ENCODE measurements at places on chromosomes 3 and 15.
A peak's percentile ranks its signal among the peaks of the same experiment; 100 is the strongest.

- DNase-seq: no peak
Observed at GRCh38 chr3:39443530-39443929, 23.9 kb upstream of the MOBP start.

DNA sequence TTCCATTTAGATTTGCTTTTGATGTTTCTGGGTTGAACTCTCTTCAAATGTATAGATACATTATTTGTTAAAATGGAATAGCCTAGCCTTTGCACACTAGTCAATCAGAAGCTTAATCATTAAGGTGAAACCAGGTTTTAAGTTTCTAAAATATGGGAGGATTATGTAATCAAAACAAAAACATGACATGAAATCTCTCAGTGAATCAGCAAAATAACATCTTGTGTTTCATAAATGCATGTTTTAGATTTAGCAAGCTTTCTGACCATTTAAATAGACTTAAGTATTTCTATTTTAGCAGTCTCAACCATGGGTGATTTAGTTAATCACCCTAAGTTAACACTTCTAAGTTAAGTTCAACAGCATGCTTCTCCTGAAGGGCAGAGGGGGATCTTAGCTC, 11.3 kb downstream of the GTF2E1 start:
- no peak for DNase-seq

GRCh38 chr3:40079847-40080240, 229.7 kb upstream of the EIF1B start:
- DNase-seq: no peak

DNA sequence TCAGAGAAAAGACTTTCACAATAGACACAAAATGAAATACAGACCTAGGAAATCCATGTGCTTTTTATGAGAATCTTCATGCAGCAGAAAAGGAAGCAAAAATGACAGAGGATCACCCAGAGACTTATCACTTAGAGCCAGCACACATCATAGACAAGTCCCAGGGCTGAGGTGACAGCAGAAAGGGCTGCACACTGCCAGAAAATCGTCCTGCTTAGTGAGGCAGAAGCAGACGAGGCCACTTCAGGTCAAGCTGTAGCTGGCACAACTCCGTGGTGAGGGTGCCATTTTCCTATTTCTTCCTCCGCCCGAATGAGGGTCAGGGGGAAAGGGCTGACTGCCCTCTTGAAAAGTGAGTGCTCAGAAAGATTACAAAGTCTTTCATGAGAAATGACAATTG, 95.9 kb upstream of the TNIK start:
- no peak for DNase-seq

DNA sequence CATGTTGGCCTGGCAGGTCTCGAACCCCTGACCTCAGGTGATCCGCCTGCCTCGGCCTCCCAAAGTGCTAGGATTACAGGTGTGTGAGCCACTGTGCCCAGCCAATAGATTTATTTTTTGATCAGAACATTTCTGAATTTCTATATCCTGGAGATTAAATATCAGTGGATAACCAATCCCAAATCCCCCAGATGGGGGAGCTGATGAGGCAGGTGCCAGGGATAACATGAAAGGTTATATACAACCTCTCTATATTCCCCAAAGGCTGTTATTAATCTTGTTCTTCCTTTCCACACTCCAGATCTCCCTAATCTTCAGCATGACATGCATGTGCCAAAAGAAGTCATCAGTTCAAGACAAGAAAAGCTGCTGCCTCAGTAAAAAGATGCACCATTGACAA, 112.3 kb downstream of the WDR76 start:
- DNase-seq: no peak

DNA sequence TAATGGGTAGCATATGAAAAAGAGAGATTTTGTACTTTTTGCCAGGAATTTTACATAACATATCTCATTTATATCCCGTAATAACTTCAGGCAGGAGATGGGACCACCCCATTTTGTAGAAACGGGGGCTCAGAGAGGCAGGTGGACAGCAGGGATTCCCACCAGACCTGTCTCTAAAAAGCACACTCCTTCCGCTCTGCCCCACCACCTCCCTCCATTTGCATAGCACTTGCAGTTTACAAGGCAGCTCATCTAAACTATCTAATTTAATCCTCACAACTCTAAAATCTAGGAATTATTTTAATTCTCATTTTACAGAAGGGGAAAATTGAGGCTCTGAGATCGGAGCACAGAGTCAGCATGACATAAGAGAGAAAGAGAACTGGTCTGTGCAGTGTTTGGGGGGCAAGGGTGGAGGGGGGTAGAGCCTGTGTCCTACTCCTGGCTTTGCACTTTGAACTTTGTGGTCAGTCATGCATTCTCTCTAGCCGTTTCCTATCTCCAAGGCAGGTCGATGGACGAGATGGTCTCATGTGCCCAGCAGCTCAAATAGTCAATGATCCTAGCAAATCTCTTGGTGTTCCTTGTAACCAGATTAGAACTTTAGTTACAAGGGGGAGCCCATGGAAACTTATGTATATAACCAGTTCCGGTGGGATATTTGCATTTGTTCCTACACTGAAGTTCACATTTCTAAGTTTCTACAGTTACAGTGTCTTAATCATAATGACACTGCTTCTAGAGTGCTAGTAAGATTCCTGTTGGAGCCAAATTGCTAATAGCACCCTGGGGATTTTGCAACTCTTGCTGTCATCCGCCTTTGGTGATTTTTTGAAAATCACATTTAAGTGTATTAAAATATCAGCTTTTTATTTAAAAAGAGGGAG, 18.6 kb downstream of the CRYGS start:
- no peak for DNase-seq

DNA sequence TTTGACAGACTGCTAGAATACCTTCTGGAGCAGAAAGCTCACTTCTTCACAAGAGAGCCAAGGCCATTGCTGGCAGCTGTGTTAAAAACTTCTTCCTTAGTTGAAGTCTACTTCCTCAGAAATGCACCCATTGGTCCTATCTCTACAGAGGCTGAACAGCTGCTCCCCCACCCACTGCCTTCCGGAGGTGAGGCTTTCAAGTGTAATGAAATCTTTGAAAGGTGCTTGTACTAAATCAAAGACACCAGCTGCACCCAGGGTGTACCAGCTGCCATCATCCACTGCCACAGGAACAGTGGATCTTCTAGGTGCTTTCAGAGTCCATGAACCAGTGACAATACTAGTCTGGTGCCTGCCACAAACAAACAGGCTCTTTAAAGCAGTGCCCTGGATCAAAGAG, 26.4 kb upstream of the HERC1 start:
- no peak for DNase-seq

DNA sequence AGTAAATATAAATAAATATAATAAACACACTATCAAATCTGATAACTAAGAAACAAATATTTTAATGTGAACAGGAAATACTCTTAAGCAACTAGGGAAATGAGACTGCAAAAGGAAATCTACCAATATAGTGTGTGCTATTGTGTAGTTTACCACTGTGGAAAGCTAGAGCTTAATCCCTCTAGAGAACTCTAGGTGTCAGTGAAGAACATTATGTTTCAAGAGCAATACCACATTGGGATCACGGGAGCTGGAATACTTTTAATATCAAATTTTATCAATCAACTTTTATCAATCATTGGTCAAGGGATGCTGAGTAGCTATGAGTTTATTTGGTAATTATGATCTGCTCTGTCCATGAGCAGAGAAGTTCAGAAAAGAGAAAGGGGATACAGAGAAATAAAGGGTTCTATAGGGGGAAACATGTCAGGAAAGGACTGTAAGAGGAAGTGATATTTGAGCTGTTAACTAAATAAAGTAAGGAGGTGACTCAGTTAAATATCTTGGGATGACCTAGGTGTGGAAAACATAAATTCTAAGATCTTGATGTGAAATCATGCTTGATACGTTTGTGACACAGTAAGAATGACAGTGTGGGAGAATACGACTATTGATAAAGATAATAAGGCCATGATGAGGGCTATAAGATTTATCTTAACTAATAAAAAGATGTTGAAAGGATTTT, 762.2 kb upstream of the ALCAM start:
- no peak for DNase-seq

- DNase-seq: no peak
Observed at GRCh38 chr3:46850468-46850779, 12.8 kb downstream of the MYL3 start.

- no peak for DNase-seq
Observed at GRCh38 chr15:39804026-39804425, 21.4 kb upstream of the FSIP1 start.

DNA sequence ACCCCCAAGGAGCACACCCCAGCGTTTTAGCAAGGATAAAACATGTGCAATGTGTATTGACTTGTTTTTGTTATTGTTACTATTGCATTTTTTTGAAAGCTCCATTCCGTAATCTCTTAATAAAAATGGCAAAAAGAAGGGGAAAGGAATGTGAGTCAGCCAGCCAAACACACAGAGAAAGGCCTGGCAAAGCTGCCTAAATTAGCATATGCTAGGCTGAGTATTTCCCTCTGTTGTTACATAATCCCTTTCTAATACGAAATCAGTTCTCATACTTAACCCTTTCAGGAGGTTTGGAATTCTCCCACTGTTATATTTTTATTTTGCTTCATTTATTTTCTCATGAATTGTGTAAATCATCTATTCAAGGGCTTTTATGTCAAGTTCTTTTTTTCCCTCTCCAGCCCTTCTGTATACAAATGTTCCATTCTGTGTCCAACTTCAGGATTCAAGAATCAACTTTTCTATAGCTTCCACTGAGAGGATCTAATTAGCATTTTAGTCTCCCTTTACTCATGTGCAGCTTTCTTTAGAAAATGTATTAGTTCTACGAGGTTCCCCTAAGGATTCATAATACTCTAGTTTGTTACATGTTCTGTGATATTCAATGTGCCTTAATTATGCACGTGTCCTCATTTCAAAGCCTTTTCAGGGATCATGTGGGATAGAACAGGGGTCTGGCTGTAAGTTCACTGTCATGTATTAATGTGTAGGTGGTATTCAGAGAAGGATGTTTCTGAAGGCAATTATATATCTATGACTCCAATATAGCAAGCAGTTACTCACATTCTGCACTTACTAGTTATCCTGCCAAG, 9.2 kb downstream of the CADM2 start:
- peak; percentile 25 for DNase-seq

- DNase-seq: no peak
Observed at GRCh38 chr3:6739288-6739687, 121.6 kb upstream of the GRM7 start.

GRCh38 chr15:73598530-73599160, 34.5 kb downstream of the NPTN start:
- DNase-seq: no peak

GRCh38 chr15:66864871-66865281, 162.8 kb downstream of the SMAD6 start:
- no peak for DNase-seq

GRCh38 chr3:141992512-141992911, 116.1 kb downstream of the ATP1B3 start:
- DNase-seq: no peak

- DNase-seq: no peak
Observed at GRCh38 chr15:38304481-38304880, 51.8 kb downstream of the SPRED1 start.

DNA sequence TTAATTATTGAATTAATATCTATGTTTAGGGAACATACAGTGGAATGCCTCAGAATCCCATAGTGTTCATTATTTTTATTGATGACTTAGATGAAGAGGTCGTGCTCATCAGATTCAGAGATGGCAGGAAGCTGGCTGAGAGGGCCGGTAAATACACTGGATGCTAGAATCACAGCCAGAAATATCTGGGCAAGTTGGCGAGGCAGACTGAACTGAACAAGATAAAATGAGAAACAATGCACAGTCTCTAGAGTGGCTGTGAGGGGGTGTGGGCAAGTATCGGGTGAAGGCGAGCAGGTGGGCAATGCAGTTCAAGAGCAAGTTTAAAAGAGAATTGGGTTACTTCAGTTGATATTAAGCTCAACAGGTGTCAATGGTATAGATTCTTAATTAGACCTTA, 5.9 kb downstream of the DGKG start:
- no peak for DNase-seq

GRCh38 chr3:186976837-186977750, 46.8 kb downstream of the ST6GAL1 start:
- peak; percentile 39 for DNase-seq
